ENCODE measurements at places on chromosomes 2 and 18.

- no peak for DNase-seq
These were observed 670.8 kb downstream of the TDRD15 start for GRCh38 chr2:21794611-21795010.

DNA sequence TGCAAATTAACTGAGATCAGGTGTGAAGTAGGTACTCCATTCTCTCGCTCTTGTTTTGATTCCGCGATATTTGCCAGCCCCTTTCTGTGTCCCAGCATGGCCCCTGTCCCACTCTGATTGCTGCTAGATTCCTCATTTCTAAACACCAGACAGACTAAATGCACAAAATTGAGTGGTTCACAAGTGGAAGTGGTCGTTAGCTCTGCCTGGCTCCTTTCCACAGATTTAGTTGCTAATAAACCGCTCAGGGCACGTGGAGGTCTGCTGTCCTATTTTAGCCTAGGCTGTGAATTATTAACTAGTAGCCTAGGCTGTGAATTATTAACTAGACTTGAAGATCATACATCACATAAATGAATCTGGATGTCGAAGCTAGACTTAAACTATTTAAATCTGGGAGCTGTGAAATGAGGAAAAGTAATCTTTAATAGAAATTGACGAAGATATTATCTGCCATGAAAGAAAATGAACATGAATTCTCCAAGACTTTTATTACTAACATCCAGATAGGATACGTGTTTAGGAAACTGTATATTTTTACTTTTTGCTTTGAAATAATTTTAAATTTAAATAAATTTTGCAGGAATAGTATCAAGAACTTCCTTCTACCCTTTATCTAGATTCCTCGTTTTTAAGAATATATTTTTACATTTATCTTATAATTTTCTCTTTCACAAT, 3.7 kb downstream of the IL1RL2 start:
- no peak for DNase-seq

GRCh38 chr2:212549941-212550340, 11.3 kb upstream of the ERBB4 start:
- DNase-seq: no peak

DNA sequence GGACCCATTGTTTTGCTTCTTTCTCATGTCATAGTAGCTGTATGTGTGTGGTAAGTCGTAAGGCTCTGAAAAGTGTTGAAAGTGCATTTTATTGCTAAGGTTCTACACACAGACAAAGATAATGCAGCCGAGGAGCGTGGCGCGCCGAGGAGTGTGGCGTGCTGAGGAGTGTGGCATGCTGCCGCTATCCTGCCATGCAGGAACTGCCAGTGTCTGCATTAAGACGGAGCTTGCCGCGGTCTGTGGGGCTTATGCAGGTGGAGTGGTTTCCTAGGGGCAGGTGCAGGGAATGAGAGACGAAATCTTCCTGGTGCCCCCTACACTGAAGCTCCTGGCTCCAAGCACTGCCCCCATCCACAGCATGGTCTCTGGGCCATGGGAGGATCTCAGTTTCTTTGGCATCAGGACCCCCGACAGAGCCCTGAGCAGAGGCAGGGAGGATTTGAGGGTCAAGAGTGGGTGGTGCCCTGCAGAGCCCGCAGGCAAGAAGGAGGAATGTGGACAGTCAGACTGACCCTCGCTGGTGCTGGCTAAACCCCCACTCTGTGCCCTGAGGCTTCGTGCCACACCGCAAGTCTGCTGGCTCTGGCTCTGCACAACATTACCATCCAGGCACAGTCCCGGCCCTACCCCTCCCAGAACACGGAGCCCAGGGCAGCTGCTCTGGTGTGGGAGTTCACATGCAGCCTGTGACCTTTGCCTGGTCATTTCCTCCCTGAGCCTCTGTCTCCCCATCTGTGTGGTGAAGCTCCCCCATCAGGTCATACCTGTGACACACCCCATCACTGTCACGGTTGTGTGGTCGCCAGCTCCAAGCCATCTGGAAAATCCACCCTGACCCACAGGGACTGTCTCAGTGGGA, 3.2 kb downstream of the SNED1 start:
- DNase-seq: no peak

DNA sequence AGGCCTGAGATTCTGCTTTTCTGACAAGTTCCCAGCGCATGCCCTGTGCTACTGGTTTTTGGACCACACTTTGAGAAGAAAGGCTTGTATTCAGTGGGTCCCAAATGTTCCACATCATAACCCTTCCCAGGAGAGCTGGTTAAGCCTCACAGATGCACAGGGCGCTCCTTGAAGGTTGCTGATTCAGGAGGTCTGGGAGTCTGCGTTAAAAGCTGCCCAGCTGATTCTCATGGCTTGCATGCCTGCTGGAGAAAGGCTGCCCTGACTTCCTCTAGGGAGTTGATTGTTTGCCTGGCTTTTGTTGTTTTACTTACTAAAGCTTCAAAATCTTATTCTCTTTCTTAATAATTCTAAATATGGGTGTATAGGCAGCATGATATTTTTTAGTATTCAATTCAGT, 20.7 kb downstream of the CRYGD start:
- DNase-seq: no peak

DNA sequence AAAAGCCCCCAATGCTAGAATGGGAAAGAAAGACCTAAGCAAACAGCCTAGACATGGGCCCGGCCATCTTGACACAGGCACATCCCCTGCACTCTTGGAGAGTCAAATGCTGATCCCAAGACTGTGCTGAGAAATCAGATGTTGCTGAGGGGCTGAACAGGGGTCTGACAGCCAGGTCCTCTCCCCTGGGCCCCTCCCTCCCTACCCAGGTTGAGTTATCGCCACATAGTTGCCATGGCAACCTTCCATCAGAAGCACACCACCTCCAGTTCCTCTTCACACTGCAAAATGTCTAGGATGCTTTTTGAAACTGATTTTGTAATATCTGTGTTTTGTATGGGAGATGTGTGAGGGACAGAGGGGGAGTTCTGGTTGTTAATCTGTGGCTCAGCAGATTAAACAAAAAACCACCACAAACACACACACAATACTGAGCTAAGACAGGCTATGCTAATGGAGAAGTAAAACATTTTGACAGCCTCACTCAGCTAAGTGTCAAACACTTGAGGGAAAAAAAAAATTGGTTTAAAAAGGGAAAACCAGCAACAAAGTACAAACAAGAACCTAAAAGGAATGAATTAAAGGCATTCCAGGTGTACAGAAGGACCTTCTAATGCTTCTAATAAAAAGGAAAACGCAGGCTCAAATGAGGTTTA, 88.2 kb downstream of the TMEM163 start:
- no peak for DNase-seq

- DNase-seq: no peak
These were observed 322.9 kb upstream of the KCNJ3 start for GRCh38 chr2:154375579-154375931.

GRCh38 chr2:64792995-64793639, 139.4 kb upstream of the SERTAD2 start:
- DNase-seq: no peak

- DNase-seq: no peak
These were observed 5.2 kb downstream of the CCBE1 start for GRCh38 chr18:59691996-59692395.

DNA sequence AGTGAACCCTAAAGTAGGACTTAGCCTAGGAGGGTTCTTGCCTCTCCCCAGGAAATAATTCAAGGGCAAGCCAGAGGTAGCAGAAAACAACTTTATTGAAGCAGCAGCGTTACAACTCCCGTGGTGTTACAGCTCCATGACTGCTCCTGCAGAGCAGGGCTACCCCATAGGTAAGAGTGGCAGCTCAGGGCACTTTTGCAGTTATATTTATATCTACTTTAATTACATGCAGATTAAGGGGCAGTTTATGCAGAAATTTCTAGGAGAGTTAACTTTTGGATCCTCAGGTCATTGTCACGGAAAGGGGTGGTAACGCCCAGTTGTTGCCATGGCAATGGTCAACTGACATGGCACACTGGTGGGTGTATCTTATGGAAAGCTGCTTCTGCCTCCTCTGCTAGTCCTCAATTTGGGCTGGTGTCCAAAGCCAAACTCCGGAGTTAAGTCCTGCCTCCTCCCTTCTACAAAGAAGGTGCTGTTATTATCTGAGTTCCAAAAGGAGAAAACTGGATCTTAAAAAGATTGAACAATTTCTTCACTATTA, 1413.0 kb downstream of the DSC3 start:
- DNase-seq: no peak

DNA sequence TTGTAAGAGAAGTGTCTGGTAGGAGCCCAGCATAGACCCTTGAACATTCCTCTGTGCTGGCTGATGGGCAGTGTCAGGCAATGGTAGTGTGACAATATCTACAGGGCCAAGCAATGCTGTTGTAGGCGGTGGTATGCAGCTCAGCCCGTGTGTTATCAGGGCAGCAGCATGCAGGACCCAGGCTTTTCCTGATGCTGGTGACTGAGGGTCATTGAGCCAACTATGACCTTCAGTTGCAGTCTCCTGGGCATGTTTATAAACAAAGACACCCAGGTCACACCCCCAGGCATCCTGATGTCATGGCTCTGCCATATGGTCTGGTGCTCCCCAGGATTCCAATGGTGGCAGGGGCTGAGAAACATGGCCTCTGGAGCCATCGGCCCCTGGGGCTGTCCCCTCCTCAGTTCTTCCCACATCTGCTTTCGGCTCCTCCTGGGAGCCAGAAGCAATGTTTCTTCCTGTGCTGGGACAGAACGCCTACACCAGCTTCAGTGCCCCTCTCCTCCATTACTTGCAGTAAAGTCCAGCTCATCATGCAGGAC, 518.0 kb upstream of the HS6ST1 start:
- no peak for DNase-seq

DNA sequence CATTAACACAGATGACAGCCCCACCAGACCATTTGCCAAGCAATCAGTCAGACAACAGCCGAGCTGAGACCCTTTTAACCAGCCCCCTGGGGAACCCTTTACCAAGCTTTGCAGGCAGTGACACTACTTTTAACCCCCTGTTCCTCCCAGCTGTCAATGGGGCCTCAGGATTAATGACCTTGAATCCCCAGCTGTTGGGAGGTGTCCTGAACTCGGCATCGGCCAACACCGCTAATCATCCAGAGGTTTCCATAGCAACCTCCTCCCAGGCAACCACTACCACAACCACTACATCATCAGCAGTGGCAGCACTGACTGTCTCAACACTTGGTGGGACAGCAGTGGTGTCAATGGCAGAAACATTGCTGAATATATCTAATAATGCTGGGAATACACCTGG, 160.9 kb upstream of the EPC2 start:
- no peak for DNase-seq

GRCh38 chr2:73532381-73532780, 109.8 kb downstream of the NAT8 start:
- DNase-seq: no peak

GRCh38 chr18:48806551-48807261, 144.1 kb downstream of the SMAD7 start:
- DNase-seq: no peak

GRCh38 chr18:68147728-68148127, 567.2 kb downstream of the TMX3 start:
- DNase-seq: no peak

- no peak for DNase-seq
These were observed 80.1 kb downstream of the KCNS3 start for GRCh38 chr2:17958466-17959092.

GRCh38 chr2:85421260-85422071, 3.0 kb downstream of the SH2D6 start:
- no peak for DNase-seq

DNA sequence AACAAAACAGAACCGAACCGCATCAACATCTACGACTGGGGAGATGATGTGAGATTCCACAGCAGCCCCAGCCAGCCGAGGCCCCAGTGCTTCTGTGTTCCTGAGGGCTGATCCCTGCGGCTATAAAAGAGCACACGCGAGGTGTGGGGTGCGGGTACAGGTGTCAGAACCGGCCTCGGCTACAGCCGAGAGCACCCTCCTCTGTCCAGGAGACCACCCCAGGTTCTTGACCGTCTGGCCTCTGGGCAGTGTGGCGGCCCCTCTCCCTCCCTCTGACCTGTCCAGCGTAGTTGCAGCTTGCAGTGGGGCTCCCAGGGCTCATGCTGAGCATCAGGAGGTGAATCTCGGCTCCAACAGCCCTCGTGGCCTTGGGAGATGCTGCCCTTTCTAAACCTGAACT, 23.7 kb downstream of the RTP5 start:
- no peak for DNase-seq

DNA sequence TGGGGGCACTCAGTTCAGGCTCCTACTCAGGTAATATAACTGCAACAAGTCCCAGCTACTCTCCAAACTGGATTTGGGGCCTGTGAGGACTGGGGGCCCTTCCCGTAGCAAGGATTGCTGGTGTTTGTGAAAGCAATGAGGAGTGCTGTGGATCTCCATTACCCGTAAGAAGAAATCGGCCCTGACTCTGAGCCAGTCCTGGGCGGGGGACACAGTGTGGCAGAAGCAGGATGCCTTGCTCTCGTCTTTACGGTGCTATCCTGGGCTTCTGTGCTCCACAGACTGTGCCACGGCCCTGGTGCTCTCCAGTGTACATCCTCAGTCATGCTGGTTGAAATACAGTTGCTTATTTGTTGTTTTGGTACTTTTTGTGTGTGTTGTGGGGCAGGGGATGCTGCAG, 172.9 kb downstream of the NDUFA10 start:
- DNase-seq: no peak

- DNase-seq: no peak
These were observed 132.9 kb upstream of the WDSUB1 start for GRCh38 chr2:159419403-159419802.

- peak; percentile 7 for DNase-seq
These were observed 58.1 kb downstream of the AGAP1 start for GRCh38 chr2:235551965-235552364.

- no peak for DNase-seq
These were observed 7.0 kb upstream of the CIDEA start for GRCh38 chr18:12246849-12247808.

DNA sequence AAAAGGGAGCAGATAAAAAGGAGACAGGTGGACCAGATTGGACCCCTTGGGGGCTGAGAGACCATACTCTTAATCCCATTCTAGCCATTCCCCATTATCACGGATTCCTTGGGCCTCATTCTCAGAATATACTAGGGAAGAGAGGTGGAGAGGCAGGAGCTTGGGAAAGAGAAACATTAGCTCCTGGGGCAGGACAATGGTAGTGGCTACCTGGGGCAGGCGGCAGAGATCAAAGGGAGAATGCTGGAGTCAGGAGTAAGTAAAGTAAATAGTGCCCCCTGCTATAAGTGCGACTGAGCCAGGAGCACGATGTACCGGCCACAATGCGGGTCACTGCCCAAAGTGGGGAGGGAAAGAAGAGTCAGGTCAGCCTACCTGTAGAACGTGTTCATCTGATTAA, 20.4 kb upstream of the IHH start:
- no peak for DNase-seq
